ENCODE measurements at places on chromosomes 12 and 14.
A peak's percentile ranks its signal among the peaks of the same experiment; 100 is the strongest.

GRCh38 chr12:96445691-96446583, 43.4 kb upstream of the CFAP54 start:
- no peak for DNase-seq

DNA sequence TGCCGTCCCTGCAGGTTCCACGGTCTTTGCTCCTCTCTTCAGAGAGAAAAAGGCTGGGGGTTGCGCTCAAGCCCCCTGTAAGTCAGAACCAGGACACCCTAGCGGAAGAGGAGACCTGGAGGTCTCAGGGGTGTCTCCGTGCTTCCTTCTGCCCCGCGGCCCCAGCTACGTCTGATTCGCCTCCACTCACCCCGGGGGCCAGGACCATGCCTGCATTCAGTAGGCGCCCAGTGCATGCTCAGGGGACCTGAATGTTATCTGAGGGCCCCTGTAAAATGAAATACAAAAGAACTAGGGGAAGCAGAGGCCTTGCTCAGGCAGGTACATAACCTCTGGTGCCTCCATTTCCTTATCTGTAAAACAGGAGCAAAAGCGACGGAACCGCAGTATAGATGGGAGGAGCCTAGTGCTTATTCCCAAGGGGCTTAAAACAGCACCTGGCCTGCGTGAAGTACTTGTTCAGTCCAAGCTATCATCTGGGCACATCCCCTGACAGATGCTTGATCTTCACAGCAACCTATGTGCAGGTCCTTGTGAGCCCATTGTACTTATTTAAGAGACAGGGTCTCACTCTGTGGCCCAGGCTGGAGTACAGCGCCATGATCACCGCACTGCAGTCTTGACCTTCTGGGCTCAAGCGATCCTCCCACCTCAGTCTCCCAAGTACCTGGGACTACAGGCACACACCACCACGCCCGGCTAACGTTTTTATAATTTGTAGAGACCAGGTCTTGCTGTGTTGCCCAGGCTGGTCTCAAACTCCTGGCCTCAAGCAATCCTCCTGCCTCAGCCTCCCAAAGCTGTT, 110.3 kb upstream of the NCOR2 start:
- no peak for DNase-seq

DNA sequence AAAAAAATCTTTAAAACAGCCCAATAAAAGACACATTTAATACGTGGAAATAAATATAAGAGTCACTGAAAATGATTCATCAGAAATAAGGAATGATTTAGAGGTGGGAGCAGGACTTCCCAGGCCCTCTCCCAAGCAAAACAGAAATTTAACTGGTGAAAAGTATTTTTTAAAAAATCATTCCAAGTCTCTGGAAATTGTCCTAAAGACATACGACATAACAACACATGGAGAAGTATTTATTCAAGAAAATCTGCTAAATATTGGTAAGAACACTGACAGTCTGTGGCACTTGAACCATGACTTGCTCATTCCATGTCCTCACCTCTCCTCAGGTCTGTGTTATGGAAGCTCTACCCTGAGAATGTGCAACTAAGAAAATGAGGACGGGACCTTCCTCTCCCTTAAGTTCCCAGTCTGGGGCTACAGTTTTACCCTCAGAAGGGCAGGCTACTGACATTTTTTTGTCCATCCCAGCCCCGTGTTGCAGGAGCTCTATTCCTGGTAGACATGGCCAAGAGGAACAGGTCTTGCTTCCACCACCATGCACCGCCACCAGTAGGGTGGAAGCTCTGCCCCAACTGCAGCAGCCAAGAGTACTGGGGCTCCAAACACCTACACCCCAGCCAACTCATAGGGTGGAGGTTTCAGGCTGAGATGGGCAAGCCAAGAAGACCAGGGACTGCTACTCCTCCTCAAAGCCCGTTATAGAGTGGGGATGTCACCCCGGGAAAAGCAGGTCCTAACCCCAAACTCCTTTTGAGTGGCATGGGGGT, 193.0 kb downstream of the CRADD start:
- no peak for DNase-seq

DNA sequence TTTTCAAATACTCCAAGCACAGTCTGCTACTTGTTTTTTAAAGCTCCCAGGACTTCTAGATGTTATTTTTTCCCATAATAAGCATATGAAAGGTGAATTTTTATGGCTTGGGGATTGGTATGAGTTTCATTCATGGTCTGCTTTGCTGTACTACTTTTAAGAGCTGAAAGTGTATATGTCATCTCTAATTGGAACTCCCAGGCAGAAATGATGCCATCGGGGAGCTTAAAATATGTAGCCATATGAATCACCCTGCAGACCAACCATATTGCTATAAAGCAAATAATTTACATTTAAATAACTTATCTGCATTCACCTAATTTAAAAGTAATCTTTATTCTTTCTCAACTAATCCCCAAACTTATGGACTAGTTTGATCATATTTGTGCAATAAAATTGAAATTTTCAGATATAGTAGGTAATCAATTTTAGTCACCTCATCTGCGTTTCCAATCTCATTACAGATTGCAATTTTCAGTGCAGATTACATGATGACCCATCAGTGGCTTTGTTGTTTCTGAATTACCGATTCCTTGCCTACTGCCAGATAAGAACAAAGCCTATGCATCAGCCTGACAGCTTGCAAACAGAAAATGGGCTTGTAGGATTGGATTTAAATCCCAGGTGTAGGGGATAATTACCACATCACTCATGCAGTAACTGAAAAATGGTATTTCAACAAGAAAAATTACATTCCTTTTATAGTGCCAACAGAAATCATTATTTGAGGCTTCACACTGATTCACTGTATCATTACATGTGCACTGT, 689.4 kb downstream of the NOVA1 start:
- DNase-seq: no peak

- DNase-seq: peak; percentile 7
Observed at GRCh38 chr12:81128930-81129554, 51.2 kb downstream of the ACSS3 start.

GRCh38 chr14:36208690-36209278, 32.3 kb upstream of the PTCSC3 start:
- DNase-seq: no peak

DNA sequence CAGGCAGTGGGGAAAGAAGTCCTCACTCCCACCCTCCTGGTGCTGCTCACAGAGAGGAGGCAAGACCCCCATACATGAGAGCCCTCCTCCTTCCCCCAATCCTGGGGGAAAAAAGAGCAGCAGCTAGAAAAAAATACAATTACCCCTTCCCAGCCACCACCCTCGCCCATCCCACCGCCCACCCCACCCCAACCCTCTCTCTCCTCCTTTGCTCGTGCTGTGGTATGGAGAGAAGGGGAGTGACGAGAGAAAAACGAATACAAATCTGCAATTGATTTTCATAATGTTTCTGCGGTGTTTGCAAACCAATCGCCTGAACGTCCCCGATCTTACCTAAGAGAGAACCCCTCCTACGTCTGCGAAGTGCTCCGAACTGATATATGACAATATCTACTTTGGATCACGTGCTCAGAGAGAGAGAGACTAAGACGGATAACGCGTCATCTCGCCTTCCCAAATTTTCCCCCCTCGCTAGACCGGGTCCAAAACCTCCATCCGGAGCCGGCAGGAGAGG, at the start of gene HOXC11:
Gene HOXC11, plus strand, starts transcription at position 405 of the 514 bp plus-strand sequence. CDS start 116 bp downstream, outside the sequence.
- no peak for DNase-seq

DNA sequence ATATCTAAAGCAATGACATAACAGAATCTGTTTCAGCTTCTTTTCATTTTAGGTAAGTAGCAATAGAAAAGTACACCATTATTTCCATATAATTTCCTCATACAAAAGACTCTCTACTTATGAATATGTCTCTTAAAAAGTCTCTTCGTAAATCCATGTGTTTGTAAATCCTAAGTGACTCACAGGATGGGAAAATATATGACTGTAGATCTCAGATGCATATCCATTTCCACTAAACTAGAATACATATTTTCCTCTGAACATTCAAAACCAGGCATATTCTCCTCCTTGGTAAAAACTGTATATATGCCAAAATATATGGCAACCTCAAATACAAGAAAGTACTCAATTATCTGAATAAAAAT, 93.6 kb downstream of the TXNDC16 start:
- DNase-seq: no peak

GRCh38 chr12:98369581-98369980, 145.8 kb upstream of the TMPO start:
- no peak for DNase-seq

- no peak for DNase-seq
Observed at GRCh38 chr12:26754148-26754547, 78.8 kb downstream of the ITPR2 start.

- DNase-seq: no peak
Observed at GRCh38 chr12:31658471-31659086, 909 bp upstream of the ETFBKMT start.

DNA sequence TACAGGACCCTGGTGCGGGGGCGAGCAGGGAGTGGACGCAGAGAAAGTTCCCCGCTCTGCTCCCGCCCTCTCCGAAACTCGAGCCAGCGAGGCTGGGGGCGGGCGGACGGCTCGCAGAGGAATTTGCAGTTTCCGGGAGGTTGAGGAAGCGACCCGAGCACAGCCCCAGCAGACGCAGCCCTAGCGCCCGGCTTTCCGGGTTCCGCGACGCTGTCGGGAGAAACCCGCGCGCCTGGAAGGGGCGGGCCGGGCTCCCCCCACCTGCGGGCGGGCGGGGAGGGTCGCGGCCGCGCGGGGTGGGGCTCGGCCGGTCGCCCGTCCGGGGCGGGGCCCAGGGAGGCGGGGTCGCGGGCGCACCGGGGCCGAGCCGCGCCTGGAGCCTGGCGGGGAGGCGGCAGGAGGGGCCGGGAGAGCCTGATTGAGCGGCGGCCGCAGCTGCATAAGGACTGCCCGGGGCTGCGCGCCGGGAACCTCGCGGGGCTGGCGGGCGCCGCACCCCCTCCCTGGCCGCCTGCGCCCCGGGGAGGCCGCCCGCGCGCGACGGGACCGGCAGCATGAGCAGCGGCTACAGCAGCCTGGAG, at the start of gene RASSF3:
Gene RASSF3, plus strand, starts transcription at position 417 of the 581 bp plus-strand sequence. Its CDS starts 138 bp downstream, at position 555.
- DNase-seq: peak; percentile 77

DNA sequence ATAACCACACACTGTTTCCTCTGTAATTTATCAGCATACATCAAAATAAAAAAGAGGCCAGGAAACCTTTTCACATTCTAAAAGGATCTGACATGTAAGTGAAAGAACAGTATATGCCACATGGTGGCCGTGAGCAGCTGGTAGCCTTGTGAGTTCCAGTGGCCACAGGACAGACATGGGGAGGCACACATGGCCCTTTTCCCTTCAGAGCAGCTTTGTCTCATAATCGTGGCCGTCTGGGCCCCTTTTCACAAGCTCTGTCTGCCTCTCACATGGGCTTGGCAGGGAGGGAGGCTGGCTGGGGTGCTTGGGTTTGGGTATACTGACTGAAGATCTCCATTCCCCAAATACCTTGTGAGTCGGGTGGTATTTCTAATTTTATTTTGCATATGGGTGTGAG, 1.5 kb upstream of the ZDHHC22 start:
- DNase-seq: no peak

GRCh38 chr14:100239840-100240667, 1.1 kb downstream of the YY1 start:
- DNase-seq: peak; percentile 88

DNA sequence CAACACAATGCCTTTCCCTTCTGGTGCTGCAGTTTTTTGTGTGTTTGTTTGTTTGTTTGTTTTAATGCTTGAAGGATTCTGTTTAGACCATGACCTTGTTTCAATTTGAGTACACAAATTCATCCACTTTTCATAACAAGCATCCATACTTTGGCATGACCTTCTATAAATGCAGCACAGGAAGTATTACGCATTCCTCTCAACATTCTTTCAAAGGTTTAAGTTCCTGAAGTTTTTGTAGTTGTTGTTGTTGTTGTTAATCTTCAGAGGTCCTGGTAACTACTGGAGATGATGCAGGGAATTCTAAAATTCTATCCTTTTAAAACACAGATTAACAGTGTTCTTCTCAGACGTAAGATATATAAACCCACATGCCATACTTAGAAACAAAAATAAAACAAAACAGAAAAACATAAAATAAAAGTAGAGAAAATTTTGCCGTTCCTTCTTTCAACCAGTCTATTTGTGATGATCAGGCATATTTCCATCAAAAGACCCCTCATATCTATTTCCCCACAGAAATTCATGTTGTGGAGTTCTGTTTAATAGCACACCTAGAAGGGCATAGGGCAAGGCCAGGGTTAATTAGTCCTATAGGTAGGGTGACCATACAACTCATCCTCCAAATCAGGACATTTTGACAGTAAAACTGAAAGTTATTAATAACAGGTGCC, 529.9 kb downstream of the NOVA1 start:
- DNase-seq: no peak

DNA sequence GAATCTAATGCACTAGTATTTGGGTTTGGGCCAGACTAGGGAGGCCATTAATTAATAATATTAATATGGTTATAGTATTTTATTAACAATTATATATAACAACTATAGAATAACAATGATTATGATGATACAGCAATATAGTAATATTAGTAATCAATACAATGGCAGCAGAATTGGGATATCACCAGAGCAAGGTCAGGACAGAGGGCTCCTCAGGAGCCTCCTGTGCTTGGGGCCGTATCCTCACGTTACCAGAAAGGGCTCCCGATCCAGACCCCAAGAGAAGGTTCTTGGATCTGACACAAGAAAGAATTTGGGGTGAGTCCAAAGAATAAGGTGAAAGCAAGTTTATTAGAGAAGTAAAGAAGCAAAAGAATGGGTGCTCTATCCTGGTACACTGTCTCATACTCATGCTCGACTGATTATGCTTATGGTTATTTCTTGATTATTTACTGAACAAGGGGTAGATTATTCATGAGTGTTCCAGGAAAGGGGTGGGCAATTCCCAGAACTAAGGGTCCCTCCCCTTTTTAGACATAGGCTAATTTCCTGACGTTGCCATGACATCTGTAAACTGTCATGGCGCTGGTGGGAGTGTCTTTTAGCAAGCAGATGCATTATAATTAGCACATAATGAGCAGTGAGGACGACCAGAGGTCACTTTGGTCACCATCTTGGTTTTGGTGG, 61.6 kb downstream of the RIN3 start:
- DNase-seq: no peak

DNA sequence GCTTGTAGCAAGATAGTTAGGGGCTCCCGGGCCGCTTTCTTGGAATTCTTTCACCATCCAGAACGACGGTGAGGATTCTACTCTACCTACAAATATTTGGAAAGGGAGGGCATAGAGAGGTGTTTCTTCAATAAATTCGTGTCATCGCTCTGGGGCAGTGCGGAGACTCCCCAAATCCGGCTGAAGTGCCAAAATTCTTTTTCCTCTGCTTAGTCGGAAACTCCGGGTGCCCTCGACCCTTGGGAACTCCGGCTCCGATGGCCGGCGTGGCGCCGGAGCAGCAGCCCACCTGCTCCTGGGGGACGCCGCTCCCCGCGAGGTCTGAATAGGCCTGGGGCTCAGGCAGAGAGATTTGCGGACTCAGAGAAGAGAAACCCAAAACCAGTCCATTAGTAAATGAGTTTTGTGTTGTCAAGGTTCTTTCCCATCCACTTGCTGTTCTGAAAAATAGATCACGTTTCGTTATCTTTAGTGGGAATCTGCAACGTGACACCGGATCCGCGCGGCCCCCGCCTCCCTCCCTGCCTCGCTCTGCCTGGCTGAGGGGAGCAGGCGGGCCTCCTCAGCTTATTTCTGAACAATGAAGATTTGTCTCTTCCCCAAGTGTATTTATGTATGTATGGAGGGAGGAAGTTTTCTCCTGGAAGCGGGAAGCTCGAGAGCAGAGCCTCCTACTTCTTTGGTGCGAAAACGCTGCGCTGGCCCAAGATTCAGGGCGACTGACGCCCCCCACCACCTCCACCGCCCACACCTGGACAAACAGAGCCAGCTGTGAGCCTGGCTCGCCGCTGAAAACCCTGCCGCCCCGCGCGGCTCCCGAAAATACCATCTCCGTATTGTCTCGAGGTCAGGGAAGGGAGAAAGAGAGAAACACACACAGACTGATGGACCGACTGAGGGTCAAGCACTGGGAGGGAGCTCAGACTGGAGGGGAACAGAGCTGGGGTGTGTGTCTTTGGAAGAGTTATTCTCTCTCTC, 3.7 kb upstream of the SIX1 start:
- DNase-seq: no peak

- no peak for DNase-seq
Observed at GRCh38 chr12:95131589-95132340, 58.3 kb upstream of the NR2C1 start.

All from heart right ventricle (tissue), 16 donors.